ENCODE measurements at places on chromosomes 3 and 15. TPM values are rescaled to one million over a fixed set of nuclear protein-coding genes. Genes with fewer than 3 reads are reported as not detected.

SHF gene
- total RNA-seq, result 5.0 TPM

DNA sequence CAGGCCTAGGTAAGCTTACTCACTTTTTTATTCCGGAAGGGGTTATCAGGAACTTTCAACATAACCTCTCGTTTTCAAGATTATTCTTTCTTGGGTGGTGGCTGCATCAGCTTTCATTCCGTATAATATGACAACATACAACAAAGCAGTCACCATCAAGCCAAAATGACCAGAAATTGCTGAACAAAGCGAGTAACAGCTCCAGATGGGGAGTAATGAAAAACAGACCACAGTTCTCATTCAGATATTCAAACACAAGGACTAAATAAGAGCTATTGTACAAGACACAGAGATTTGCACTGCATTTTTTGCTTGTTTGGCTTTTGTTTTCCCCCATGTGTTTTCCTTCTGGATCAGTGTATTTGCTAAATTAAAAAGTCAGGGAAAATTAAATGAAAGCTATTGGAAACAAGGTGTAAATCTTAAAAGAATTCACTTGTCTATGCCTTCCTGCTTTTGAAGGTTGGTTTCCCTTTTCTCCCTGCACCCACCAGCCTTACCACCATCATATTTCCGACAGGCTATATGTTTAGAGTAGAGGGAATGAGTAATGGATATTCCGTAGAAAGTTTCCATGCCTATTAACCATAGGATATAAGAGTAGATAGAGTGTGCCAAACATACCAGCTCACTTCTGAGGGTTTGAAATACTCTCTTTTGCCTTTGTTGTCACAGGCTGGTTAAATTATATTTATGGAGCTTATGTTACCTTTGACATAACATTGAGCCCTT lies 213.6 kb downstream of the RBMS3 start:
- H3K36me3 ChIP-seq, result no peaks in the 10 kb centered on the region
- peak overlapping the region; percentile 22 for H3K27ac ChIP-seq
- DNase-seq, result no peak
- H3K4me3 ChIP-seq, result no peak overlapping the region

GRCh38 chr15:89226359-89227221 lies 5.2 kb upstream of the RLBP1 start:
- no peaks in the 10 kb centered on the region for H3K36me3 ChIP-seq
- no peak overlapping the region for H3K4me3 ChIP-seq
- no peaks in the 10 kb centered on the region for H3K4me1 ChIP-seq
- H3K27me3 ChIP-seq, result no peaks in the 10 kb centered on the region
- no peak overlapping the region for H3K27ac ChIP-seq
- no peak for DNase-seq

DNA sequence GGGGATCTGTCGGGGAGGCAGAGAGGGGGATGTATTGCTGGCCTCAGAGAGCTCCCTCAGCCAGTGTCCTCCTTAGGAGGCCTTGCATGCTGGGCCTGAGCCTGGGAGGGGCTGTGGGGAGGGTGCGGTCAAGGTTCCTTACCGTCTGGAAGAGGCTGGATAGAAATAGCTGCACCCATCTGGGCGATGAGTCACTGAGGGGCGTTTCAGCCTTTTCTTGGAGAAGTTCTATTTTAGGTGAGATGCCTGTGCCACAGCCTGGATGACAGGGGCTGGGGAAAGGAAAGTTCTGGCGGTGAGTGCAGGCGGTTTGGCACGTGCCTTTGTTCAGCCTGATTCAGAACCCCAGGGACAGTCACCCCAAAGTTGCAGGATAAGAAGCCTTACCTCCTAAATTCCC lies 35.7 kb upstream of the APEH start:
- H3K27ac ChIP-seq, result no peak overlapping the region
- H3K4me1 ChIP-seq, result no peaks in the 10 kb centered on the region
- no peak for DNase-seq
- H3K36me3 ChIP-seq, result no peaks in the 10 kb centered on the region
